ENCODE measurements at places on chromosomes 7 and 10.
A peak's percentile ranks its signal among the peaks of the same experiment; 100 is the strongest.

GRCh38 chr7:33459340-33459751 lies 330.0 kb downstream of the BBS9 start:
- DNase-seq: peak; percentile 11

DNA sequence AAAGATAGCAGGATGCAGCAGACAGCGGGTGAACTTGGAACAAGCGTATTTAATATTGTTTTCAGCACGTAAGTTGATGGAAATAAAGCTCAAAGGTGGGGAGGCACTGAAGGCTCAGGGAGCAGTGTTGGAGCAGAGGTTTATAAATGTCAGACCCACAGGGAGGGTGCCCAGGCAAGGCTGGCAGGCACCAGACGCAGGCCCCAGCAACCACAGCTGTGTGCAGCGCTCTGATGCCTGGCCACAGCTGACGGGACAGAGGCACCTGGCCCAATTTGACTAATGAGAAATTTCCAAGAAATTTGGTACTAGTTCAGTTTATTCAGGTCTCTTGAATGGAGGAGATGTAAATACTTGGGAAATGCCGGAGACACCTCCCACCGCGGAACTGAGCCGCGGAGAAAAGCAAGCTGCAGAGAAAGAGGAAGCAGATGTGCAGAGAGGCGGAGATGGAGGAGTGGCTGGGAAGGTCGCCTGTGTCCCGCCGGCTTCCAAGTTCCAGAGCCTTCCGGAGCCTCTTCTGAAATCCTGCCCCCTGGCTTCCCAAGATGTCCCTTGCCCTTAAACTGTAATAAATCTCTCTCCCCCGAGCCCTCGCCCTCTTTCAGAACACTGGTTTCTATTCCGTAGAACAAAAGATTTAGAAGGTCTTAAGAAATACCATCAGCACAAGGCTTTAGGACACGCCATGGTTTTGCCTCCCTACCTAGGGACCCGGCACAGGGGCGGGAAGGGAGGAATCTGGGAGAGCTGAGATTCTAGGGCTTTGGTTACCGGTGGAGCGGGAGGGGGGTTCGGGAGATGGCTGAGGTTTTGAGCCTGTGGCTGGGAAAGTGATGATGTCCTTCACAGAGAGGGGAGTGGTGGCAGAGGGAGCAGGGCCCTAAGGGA lies 38.4 kb upstream of the PLXNA4 start:
- DNase-seq: no peak

DNA sequence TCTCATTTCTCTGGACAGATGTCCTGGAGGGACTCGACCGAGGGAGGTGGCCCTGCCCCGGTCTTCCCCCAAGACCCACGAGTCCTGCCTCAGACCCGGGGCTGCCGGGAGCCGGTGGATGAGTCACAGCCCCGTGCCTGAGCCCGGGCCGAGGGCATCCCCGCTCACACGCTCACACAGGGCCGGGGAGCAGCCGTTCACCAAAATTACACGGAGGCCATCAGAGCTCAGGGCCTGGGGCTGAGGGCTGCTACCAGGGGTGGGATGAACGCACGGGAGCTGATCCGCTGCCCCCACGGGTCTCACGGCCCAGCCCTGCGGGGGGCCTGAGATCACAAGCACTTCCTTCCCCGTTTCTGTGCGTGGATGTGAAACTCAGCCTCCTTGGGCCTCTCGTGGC lies 17.5 kb downstream of the FAM20C start:
- no peak for DNase-seq

- DNase-seq: peak; percentile 82
Measured at GRCh38 chr10:58513188-58514110, 777 bp downstream of the BICC1 start.

DNA sequence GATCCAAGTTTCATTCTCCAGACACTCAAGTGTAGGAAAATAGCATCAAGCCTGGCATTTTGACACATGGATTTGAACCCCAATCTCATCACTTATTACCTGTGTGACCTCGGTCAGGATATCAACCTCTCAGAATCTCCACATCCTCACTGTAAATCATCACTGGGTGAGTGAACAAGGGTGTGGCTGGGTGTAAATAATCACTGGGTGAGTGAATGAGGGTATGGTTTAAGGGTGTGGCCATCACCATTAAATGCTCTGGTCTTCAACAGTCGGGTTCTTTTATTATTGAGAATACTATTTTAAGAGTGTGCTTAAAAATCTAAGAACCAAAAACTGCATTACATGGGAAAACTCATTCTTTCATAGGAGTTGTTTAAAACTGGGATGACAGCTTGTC lies 200.1 kb downstream of the DOCK4 start:
- DNase-seq: no peak

- no peak for DNase-seq
Measured at GRCh38 chr7:1967512-1968396, 265.0 kb downstream of the MAD1L1 start.

DNA sequence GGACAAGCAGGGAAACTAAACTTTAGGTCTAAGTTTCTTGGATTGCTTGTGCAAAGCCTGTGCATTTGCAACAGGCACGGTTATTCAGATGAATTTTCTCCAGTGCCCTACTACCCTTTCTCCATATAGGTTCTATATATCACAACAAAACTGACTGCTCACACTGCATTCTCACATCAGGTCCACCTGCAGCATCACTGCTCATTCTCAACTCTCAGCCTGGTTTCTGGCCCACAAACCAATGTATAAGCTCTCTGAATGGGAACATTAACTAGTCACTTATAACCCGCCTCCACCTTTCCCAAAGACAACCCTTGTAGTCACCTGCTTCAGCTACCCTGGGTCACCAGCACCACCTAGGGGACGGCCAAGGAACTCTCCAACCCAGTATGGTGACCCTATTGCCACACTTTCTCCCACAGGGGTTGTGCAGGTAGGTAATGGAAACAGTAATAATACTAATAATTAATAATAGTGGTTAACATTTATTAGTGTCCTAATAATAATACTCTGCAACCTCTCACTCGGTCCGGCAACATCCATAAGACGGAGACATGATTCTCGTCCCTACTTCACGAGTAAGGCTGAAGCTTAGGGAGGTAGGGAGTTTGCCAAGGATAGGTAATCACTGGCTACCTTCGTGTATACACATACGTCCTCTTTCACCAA lies 97.3 kb downstream of the CLEC2L start:
- no peak for DNase-seq

DNA sequence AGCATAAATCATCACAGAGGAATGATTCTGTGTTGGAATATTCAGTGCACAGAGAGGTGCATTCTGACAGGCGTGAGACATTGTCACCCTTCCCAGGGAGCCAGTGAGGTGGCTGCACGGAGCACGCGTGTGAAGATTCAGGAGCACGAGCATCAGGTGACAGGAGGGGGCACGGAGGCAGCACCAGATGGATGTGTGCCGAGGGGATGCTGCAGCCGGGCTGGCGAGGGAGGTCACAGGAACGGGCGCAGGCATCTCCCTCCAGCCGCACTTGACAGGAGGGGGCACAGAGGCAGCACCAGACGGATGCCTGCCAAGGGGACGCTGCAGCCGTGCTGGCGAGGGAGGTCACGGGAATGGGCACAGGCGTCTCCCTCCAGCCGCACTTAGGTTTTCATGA lies 66.5 kb downstream of the DIP2C start:
- no peak for DNase-seq

- no peak for DNase-seq
Measured at GRCh38 chr7:135414850-135415439, 95.0 kb downstream of the CNOT4 start.

All from gastrocnemius medialis (tissue), 4 donors.